ENCODE measurements at places on chromosomes 4 and X.

GRCh38 chr4:102551958-102552565 lies 50.9 kb downstream of the NFKB1 start:
- DNase-seq, result no peak

DNA sequence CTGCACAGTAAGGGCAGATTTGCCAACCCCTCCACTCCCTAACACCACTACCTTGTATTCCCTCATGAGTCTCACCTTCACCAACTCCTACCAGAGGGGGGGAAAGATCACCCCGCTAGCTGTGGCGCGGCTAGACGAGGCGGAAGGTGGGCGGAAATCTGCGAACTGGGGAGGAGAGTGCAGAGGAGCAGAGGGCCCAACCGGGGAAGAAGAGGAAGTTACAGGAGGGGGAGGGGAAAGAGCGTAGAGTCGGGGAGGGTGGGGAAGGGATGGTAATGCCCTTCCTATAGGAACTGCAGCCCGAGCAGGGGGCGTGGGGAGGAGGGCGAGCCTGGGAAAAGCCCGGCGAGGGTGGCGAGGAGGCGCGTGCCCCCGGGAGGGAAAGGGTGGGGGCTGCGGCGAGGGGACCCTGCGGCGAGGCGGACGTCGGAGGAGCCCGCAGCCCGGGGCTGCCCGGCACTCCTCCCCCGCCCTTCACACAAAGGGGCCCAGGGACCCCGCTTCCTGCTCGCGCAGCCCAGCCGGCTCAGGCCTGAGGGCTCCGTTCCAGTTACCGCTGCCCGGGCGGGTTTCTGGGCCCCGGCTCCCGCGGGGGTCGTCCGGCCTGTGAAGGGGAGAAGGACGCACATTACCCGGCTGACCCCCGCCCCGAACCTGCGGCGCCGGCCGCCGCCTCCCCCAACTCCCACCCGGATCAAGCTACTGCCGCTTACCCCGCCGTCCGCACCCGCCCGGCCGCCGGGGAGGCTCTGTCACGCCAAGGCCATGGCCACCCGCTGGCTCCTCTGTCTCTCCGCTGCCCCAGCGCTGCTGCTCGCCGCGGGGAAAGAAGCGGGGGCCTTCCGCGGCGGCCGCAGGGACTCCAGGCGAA lies 1.8 kb downstream of the RAP2C start:
- peak; percentile 83 for DNase-seq

DNA sequence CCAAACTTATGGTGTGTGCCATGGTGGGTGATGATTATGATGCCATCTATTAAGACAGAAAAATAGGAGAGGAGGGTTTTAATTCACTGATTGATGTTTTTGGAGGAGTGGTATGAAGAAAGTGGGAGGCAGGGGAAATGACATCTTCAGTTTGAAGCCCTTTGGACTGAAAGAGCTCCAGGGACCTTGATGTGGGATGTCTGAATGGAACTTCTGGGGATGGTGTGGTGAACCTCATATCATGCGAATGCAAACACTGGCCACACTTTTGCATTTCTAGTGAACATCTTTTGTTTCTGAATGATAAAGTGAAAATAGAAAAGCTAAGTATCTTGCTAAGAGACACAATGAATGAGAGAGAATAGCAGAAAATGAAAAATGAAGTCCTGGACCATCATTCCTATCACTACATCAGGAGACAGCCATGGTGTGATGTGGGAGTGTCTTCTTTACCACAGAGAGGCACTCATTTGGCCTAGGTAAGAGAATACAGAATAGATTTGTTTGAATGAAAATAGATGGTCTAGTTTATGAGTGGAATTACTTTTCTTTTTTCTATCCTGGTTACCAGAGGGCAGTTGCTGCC lies 123.5 kb downstream of the ZNF827 start:
- DNase-seq, result no peak

GRCh38 chr4:175143116-175143515 lies 225.0 kb downstream of the ADAM29 start:
- no peak for DNase-seq

GRCh38 chr4:179530958-179531357 lies 2088.7 kb upstream of the AGA start:
- DNase-seq, result no peak

DNA sequence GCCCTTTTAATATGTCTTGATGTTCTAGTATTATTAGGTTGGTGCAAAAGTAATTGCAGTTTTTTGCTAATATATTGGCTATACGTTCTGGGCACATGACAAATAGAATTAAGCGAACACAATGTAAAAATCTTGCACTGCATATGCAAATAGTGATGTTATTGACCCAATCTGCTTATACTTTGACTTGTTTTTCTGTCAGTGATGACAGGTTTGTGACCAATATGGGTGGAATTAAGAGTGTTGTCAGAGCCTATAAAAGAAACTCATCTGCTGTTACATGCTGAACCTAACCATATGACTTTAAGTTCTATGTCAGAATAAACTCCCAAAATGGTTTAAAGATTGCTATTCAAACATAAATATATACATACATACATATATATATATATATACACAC lies 30.7 kb upstream of the HPGD start:
- no peak for DNase-seq

- DNase-seq, result no peak
These were observed 12.3 kb downstream of the RNF175 start for GRCh38 chr4:153747406-153747955.

DNA sequence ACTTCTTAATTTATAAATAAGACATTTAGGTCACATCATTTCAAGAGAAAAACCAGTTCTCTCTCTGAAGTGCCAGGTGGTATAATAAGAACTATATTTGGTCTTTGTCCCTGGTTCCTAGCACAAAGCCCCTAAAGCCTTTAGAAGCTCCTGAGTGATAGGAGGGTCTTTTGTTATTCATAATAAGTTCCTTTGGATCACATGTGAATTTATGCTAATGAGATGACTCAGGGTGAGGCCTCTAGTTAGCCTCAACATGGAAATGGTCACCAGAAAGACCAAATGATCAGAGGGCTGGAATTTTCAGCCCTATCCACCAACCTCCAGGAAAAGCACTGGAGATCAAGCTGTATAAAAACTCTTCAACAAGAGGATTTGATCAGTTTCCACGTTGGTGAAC lies 68.1 kb upstream of the BLTP1 start:
- no peak for DNase-seq

DNA sequence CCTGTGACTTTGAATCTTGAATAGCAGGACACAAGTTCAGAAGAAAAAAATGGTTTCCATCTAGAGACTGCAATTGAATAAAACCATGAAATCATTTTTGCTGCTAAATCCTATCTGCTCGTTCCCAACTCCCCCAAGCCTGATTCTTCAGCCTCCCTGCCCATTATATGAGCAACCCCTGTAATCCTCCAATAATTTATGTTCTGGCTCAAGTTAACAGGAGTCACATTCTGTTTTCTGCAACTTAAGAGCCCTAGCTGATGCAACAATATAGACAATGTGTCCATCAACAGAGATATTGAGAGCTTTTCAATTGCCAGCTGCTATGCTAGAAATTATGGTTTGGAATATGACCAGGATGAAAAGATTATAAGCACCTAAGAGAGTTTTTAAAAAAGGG lies 84.1 kb downstream of the LDB2 start:
- DNase-seq, result no peak

- peak; percentile 21 for DNase-seq
These were observed 231.7 kb downstream of the FBXW7 start for GRCh38 chr4:152304220-152304619.

GRCh38 chr4:88731381-88731780 lies 33.8 kb upstream of the NAP1L5 start:
- peak; percentile 67 for DNase-seq

- no peak for DNase-seq
These were observed 73.3 kb upstream of the ZDHHC15 start for GRCh38 chrX:75596178-75596577.

- peak; percentile 64 for DNase-seq
These were observed 84.6 kb downstream of the SYNPO2 start for GRCh38 chr4:118973295-118973694.

DNA sequence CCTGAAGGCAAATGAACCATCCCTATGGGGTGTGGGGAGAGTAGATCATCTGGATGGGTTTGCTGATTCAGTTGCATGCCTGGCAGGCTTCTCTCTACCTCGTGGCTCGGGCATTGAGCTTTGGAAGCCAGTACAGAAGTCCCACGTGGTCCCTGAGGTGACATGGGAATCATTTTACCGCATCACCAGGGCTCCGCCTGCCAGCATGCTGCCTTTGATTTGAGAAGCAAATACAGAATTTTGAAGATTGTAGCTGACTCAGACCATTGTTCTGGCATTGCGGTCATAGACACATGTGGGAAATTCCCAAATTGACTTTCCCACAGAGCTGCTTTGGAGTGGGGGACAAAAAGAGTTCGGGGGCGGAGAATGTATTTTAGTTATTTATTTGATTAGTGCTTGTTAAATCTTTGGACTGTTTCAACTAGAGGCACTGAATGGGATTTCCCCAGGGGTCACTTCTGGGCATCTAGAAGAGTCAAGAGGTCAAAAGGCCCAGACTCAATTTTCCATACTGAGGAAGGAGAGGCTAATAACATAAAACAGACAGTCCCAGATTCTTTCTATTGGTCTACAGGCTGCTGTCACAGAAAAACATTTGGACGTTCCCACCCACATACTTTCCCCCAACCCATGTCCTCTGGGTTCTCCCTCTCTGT lies 79.3 kb downstream of the NHSL2 start:
- peak; percentile 72 for DNase-seq

DNA sequence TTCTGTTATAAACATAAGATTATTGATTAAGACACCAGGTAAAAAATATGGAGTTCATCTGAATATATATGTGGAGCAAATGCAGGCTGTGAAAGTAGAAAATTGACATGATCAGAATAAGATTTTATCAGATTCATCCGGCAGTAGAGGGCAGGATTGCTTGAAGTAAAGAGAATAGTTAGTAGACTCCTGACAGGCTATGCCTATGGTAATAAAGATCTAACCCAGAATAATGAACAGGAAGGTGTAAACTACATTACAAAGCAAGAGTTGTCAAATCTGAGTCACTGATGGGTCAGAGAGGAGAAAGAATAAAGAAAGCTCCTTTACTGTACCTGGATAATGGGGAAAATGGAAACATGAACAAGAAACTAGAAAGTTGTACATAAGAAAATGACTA lies 20.8 kb upstream of the TMEM184C start:
- no peak for DNase-seq

DNA sequence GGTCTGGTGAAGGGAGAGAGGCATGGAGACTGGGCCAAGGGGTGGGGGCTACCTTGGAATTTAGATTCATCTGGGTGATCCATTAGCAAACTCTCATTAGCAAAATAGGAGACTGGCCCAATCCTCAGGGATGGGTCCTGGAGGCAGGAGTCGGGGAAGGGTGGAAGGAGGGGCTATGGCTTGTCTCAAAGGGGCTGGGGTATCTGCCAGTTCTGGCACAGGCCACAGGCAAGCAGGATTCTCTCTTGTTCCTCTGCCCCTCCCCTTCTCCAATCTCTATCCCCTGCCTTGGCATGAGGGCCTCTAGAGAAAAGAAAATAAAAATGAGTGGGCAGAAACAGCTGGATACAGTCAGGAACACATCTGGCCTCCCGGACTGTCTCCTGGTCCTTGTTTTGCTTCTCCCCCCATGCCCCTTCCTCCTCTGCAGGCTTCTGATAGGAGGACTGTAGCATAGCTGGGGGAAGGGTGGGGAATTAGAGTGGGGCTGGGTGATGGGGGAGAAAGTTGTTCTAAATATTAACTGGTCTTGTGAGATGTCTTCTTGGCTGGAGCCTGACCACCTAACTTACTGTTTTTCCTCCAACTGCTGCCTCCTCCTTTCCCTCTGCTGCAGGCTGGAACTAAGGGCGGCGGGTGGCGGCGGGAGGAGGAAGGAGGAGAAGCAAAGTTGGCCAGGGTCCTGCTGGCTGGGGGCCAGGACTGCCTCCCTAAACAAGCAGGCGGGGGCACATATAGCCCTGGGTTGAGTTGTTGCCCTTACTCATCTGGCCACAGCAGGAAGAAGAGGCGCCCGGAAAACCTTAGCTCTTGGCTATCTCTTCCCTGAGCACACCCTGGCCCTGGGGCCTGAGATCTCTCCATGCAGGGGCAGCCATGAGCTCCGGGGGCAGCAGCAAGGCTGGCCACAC lies 53.3 kb upstream of the LAS1L start:
- DNase-seq, result peak; percentile 58

DNA sequence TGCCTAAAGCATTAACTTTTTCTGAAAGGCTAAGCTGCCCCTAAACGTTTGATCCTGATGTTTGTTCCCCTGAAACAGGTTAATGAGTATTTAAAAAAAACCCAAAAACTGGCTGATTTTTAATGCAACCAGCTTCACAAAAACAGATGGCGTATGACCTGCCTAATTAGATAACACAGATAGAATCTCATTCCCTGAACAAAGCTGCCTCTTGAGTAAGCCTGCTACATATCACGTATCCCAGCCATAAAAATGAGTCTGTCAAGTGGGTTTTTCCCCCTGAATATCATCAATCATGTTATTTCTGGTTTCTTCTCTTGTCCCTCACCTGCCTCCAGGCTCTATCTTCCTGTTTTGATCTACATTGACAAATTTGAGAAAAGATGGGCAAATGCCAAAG lies 154.2 kb upstream of the FAM9B start:
- no peak for DNase-seq

DNA sequence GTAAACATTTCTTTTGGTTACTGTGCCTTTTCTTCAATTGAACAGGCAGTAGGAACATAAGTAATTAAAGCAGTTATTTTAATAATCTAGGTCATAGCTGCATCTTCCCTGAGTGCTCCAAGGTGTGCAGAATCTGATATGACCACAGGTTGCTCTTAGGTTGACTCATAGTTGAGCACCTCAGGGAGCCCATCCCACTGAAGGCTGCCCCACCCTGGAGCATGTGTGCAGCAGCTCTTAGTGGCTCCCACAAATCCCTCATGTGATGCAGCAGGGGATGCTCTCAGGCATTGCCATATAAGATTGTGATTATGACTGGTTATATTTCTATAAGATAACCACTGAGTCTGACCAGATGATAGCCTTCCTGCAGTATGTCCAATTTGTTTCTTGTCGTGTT lies 72.3 kb downstream of the ZNF518B start:
- DNase-seq, result no peak

DNA sequence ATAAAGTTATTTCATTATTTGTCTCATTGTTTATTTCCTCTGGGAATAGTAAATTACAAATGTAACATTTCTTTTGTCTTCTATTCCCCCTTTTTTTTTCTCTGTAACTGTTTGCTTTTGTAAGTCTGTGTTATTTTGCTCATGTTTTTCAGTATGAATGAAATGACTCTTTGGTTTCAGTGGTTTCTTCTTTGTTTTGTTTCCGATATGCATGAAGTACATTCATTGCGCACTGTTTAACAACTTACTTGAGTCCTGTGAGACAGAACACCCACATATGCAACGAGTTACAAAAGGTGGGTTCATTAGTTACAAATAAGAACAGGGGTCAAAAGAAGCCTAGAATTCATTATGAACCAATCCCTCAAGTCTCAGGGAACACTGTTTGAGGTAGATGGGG lies 175.0 kb upstream of the UGT8 start:
- no peak for DNase-seq

- no peak for DNase-seq
These were observed 55.3 kb upstream of the HPSE start for GRCh38 chr4:83389756-83390505.
